ENCODE measurements at places on chromosomes 1 and 21.

- no peak for DNase-seq
Observed at GRCh38 chr1:58346036-58346355, 200.5 kb downstream of the OMA1 start.

DNA sequence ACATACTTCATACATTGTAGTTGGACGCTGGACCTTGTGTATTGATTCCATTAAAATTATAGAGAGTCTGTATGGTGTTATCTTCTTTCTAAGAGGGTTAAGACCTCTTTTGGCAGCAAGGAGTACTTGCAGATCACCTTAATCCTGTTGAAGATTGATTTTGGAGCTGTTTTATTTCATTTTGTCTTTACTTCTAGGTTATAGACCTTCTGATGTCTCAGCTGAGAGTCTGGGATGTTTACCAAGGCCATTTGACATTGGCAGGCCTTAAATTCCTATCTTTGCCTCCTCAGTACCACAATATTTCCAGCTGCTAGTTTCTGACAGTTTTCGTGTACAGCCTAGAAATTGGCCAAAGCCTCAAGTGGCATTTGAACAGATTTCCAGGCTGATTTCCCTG, 338.0 kb downstream of the LMO4 start:
- DNase-seq, result no peak

- peak; percentile 14 for DNase-seq
Observed at GRCh38 chr1:41578712-41579335, 94.3 kb upstream of the EDN2 start.

DNA sequence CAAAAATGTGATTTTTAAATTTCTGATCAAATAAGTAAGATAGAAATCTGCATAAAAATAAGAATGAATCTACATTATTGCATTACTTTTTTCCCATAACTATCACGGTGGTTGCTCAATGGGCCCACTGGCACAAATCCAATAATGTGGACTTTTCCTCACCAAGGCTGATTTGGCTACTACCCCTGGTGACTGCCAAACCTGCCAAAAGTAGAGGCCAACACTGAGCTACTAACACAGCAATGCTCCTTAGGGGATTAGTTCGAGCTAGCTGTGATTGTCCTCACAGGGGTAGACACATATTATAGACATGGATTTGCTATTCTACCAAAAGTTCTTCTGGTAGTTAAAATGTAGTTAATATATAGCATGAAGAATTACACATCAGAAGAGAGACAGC, 107.7 kb upstream of the ZNHIT6 start:
- DNase-seq, result no peak

GRCh38 chr21:36542312-36543101, 62.6 kb upstream of the CLDN14 start:
- DNase-seq, result no peak

DNA sequence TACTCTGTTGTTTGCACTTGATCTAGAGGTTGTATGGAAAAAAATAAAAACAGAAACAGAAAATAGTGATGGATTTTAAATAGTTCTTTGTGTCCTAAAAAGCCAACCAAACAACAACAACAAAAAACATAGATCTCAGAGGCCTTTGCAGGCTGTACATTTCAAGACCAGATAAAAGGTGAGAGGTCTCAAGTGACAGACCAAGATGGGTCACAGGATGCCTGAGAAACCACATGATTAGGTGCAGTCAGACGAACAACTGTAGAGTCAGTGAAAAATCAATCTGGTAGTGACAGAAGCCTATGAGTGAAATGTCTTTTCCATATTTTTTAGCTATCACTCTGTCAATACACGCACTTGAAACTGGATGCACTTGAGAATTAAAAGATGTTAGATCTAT, 193.5 kb upstream of the SAMSN1 start:
- DNase-seq, result no peak

DNA sequence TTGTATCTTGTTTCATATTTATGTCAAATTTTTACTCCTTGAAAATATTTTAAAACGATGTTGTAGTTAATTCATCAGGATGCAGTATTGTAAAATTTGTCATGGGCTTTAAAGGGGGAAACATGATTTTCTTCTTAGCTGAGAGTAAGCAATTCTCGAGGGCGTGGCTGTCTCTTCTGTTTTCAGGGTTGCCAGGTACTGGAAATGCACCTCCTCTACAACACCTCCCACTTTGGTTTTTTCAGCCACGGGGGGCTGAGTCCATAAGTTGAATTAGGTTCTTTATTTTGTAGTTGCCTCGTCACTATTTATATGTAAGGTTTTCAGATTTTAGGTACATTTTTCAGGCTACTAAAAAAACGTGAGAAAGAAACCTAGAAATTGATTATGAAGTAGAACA, 64.0 kb downstream of the PRDM2 start:
- DNase-seq, result no peak

DNA sequence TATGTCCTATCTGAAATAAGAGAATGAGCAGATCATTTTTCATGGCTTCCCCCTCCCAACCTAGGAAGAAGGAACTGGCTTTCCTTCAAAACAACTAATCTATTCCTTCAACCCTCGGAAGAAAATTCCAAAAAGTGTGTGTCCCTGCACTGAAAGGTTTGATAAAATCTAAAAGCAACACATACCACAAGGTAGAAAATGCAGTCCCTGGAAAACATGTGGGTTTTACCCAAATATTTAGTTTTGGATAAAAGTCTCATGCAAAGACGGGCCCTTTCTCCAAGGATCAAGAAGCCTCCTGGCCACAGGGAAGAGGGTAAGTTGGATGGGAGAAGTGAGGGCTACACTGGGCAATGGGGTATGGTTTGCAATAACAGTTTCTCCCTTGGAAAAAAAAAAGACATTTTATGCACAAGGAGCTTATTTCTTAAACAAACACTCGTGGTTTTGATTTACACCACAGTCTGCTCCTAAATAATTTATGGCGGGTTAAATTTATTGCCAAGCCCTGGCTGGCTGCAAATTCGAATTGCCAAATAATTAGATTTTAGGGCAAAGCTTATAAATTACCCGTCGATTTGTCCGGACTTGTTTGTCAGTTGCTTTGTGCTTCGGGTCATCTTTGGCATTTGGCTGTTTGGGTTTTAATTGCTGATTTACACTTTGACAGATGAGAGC, 28.9 kb downstream of the ERI3 start:
- no peak for DNase-seq

GRCh38 chr1:35264871-35265270, 3.6 kb upstream of the ZMYM4 start:
- DNase-seq, result peak; percentile 27

- no peak for DNase-seq
Observed at GRCh38 chr1:19689856-19690255, 25.2 kb downstream of the HTR6 start.

DNA sequence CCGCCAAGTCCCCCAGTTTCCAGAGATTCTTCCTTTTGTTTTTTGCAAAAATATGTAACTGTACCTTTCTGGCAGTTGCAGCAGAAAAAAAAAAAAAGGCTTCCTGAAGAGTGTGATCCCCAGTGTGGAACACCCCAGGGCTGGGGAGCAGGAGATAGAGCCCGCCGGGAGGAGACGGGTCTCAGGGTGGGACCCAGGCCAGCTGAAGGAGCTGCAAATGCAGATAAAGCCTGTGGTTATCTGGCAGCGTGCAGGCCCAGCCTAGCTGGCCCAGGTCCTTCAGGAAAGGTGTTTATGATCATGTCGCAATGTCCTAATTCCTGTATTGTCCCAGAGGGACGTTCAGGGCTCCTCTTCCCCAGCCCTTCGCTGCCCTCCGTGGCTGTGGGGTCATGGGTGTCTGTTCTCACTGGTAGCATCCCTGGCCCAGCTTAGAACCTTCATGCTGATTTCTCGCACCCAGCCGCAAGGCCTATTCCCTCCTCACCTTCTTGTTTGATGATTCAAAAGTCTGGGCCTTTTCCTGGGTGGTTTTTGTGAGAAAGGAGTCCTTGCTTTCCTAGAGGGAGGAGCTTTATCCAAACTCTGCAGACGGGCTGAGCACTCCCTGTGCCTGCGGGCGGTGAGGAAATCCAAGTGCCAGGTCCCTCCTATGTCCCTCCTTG, 26.2 kb downstream of the RNF187 start:
- DNase-seq, result no peak

- peak; percentile 62 for DNase-seq
Observed at GRCh38 chr1:11929849-11930248, 3.6 kb upstream of the KIAA2013 start.

DNA sequence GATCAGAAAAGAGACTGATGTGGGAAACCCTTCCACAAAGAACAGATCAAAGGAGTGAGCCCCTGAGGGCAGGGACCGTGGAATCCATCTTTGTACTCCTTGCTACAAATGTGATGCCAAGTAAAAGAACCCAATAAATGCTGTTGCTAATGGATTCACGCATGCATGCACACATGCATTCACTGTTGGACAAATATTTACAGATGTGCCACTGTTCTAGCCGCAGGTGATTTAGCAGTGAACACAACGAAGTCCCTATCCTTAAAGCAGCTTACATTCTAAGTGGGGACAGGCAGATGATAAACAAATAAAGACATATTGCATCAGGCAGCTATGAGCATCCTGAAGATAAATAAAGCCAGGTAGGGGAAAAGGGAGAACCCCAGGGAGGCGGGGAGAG, 67.8 kb downstream of the ITPKB start:
- DNase-seq, result no peak

GRCh38 chr21:33478182-33478581, 1.6 kb downstream of the TMEM50B start:
- no peak for DNase-seq

DNA sequence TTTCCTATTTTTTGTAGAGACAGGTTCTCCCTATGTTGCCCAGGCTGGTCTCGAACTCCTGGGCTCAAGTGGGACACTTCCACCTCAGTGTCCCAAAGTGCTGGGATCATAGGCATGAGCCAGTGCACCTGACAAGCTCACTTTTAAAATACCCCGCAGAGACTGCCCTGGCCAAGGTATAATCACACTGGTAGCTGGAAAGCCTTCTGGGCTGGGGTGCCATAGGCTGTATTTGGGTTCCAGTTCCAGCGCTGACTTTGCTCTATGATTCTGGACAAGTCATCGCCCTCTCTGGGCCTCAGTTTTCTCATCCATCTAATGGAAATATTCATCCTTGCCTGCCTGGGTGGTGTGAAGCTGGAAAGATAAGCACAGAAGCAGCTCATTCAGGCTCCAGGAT, 10.4 kb downstream of the LDLRAD1 start:
- no peak for DNase-seq

GRCh38 chr1:89065079-89065868, at the start of gene GBP1:
GBP1 (minus strand) TSS chr1:89065208; CDS start chr1:89063234, 1,974 bp downstream.
- peak; percentile 22 for DNase-seq

GRCh38 chr1:234841710-234842231, 231.8 kb upstream of the IRF2BP2 start:
- DNase-seq, result no peak

- DNase-seq, result no peak
Observed at GRCh38 chr1:246153796-246154212, 353.3 kb downstream of the SMYD3 start.

GRCh38 chr1:160376525-160377131, 9.8 kb downstream of the NHLH1 start:
- peak; percentile 58 for DNase-seq

DNA sequence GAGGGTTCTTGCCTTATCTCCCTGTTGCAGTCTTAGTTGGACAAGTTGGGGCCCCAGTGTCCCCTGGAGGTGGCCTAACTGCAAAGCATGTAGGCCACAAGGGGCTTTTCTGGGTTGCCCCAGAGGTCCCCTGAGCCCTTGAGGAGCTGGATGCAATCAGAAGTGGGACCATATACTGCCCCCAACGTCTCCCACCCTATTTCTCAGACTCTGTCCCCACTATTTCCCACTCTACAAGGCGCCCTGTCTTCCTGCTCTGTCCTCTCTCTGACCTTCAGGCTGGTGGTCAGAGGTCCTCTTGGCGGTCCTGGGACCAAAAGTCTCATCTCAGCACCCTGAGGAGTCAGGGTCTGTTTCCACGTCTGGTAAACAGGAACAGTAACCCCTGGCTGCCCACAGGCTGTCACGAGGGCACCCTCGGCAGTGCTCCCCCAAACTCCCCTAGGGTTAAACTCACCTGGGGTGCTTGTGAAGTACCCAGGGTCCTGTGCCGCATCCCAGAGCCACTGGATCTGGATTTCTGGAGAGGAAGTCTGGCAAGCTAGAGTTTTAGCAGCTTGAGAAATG, 14.9 kb downstream of the PROK1 start:
- DNase-seq, result no peak

GRCh38 chr1:225996946-225997545, 2.1 kb downstream of the SDE2 start:
- DNase-seq, result no peak

DNA sequence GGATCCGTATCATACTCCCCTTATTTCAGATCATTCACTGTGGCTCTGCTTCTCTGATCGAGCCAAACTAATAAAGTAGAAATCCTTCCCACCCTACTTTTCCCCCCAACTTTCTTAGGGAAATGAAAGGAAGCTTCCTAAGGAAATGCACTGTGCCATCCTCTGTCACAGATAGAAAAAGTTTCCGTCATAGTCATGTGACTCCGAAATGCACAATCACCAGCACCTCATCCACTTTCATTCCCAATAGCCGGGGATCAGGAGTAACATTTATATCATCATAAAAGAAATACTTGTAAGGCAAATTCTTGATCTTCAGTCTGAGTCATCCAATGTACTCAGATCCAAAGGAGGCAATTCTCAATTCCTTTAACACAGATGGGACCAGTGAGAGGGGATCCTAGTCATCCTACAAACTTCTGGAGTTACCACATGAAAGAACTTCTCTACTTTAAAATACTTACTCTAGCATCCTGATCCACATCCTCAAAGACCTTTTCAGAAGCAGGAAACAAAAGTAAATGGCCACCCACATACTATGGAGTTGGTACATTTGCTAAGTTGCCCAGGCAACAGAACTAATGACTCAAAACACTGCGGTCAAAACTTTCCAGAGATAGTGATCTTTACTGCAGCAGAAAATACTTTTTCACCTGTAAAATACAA, 97.8 kb upstream of the ZC3H11B start:
- DNase-seq, result no peak

GRCh38 chr21:18384771-18385170, 18.8 kb downstream of the TMPRSS15 start:
- no peak for DNase-seq

- no peak for DNase-seq
Observed at GRCh38 chr1:9573723-9574122, 15.0 kb upstream of the TMEM201 start.

GRCh38 chr1:27005648-27006496, 6.8 kb downstream of the TENT5B start:
- no peak for DNase-seq

- DNase-seq, result no peak
Observed at GRCh38 chr21:31042080-31042464, 3.8 kb upstream of the KRTAP19-8 start.

DNA sequence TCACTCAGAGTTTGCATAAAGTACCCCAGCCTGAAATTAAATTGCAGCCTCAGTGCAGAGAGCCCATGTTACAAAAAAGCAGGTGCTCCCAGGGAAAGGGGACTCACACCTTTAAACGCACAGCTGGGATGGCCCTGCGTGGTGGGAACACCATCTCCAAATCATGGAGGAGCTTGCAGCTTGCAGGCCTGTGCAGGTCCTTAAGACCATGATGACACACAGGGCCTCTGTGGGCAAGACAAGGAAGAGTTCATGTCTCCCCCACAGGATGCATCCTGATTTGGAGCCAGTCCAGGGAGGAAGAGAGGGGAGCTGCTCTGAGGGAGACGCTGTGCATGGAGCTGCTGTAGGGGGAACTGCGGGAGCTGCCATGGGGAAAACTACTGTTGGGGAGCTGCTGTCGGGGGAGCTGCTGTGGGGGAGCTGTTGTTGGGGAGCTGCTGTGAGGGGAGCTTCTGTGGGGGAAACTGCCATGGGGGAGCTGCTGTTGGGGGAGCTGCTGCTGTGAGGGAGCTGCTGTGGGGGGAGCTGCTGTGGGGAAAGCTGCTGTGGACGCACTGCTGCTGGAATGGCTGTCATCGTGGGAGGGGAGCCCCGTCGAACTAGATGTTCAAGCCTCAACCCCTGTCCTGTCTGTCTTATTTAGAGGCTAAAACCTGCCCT, 113.9 kb downstream of the MATN1 start:
- DNase-seq, result no peak

- no peak for DNase-seq
Observed at GRCh38 chr21:46517361-46517760, 58.7 kb downstream of the DIP2A start.
